ENCODE measurements at places on chromosomes 2 and 18.

- DNase-seq, result no peak
These were observed 25.7 kb downstream of the MBOAT2 start for GRCh38 chr2:8977758-8978157.

GRCh38 chr18:74204526-74205152, 56.3 kb downstream of the TIMM21 start:
- DNase-seq, result no peak

- DNase-seq, result no peak
These were observed 41.8 kb upstream of the TMEM178A start for GRCh38 chr2:39623917-39624316.

DNA sequence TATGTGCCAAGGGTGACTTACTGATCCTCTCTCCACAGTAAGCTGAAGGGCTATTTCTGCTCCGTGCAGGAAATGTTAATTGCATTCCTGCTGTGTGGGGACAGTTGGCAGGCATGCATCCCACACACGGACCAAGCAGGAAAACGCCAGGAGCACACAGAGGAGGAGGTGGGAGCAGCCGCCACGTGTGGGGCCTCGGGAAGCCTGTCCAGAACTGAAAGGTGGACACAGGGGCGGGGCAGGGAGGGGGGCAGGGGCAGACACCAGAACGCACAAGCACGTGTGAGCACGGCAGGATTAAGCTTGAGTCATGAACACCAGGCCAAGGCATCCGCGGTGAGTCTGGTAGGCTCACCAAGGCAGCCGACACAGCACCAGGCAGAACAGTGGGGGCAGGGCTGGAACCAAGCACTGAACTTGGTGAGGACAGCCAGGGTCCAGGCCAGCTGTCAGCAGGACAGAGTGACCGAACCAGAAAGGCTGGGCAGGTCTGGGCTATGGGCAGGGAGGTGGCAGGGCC, 177.1 kb downstream of the EIPR1 start:
- no peak for DNase-seq

GRCh38 chr2:32833709-32834108, 113.0 kb upstream of the LTBP1 start:
- DNase-seq, result no peak

- peak; percentile 92 for DNase-seq
These were observed 43.7 kb downstream of the HDLBP start for GRCh38 chr2:241271706-241272302.

DNA sequence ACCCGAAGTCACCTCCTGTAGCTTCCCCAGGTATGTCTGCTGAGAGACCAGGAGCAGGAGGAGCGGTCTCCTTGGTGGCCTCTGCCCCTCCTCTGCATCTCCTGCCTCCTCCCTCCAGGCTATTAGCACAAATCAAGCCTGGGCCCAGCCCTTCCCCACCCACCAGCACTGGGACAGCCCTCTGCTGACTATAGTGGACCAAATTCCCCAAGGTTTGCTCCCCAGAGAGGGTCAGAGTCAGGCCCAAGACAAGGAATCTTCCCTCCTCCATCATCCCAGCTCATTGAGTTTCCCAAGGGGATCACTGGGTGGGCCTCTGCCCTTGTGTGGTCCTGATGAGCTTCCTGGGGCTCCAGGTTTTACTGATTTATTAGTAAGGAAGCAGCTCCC, 62.1 kb downstream of the EMILIN2 start:
- DNase-seq, result no peak

GRCh38 chr2:86393521-86394491, 47.4 kb upstream of the KDM3A start:
- peak; percentile 34 for DNase-seq

GRCh38 chr2:214946949-214947348, 137.5 kb upstream of the BARD1 start:
- no peak for DNase-seq

DNA sequence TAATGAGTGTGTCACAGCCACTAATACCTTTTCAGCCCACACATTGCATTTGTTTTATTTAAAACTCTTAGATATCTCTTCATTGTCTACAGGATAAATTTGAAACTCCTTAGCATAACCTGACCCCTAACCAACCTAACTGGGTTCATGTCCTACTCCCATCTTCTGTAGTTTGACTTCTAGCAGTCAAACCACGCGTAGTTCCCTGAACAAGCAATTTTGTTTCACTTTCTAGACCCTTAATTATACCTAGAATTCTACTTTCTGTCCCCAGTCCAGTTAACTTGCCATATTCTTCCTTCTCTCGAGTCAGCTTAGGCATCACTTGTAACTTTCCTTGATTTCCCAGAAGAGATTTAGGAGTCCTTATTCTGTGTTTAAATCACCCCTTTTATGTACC, 55.1 kb downstream of the RBBP8 start:
- no peak for DNase-seq

- DNase-seq, result no peak
These were observed 3.3 kb downstream of the KATNAL2 start for GRCh38 chr18:46920653-46921052.

DNA sequence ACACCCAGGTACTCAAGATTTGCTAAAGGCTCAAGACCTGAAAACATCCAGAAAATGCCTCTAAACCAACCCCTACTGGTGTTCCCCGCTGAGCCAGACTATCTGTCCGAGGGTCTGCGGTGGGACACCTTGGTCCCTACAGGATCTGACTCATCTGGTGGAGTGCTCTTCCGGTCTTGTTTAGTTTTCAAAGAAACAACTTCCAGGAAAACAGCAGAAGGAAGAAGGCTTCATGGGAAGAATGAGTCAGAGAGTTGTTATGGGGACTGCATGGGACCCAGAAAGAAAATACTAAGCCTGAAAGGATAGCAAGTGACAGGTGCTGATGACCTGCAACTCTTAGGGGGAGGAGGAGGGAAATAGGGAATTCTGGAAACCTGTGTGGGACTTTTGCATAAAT, 41.3 kb downstream of the ZFP36L2 start:
- no peak for DNase-seq

GRCh38 chr2:234191819-234192407, 141.4 kb downstream of the SPP2 start:
- no peak for DNase-seq
